NCI-H1048 (cell line): ENCODE measurements at places on chromosomes 12 and 14.
A peak's percentile ranks its signal among the peaks of the same experiment; 100 is the strongest.

GRCh38 chr14:53350866-53351265 lies 197.7 kb upstream of the DDHD1 start:
- no peak for DNase-seq

DNA sequence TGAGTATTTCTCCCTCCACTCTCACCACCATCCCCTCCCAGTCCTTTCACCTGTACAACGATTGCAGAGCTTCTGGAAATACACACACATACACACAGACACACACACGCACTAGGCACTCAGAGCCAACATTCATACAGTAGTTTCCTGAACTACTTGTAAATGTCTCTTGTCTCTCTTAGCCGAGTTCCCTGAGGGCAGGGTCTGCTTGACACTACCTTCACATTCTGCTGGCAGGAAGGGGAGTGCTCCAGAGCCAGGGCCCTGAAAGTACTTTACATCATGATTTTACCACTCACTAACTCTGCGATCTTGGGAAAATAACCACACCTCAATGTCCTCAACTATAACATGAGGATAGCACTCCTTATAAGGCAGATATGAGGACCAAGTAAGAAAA lies 82.7 kb downstream of the GAS2L3 start:
- no peak for DNase-seq

DNA sequence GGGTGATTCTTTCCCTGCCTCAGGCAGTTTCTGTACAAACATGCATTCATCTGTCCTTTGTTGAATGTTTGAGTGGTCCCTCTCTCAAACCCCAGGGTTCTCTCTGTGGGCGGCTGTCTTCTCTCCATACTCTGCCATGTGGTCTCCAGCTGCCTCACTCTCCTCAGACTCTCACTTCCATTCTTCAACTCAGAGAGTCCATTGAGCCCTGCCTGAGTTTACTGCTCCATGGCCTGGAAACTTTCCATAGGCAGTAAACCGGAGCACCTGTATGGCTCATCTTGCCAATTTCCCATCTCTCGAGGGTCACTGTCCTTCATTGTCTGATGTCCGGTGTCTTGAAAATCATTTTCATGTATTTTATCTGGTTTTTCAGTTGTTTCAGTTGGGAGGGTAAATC lies 11.3 kb downstream of the C14orf132 start:
- no peak for DNase-seq

- no peak for DNase-seq
Observed at GRCh38 chr12:95790033-95790916, at the start of gene NTN4. NTN4 (minus strand) TSS chr12:95790764; CDS start chr12:95790309, 455 bp downstream.

- no peak for DNase-seq
Observed at GRCh38 chr14:19949218-19949617, 18.5 kb downstream of the OR4K1 start.

- no peak for DNase-seq
Observed at GRCh38 chr12:113103756-113104450, 31.7 kb downstream of the RASAL1 start.

DNA sequence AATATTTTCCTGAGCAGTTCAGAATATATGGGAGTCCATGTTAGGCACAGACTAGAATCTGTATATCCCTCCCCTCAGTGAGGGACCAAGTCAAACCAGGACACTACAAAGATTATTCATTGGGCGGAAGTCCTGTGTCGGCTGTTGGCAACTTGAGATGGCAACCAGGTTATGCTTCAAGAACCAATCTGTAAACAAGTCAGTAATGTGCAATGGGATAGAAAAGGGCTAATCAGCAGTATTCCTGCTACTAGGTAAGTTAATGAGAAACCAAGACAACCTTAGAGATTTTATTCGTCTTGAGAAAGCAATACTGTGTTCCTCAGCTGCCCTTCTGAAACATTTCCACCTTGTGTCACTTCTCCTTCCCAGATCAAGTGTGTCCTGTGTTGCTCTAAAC lies 26.4 kb downstream of the ARG2 start:
- no peak for DNase-seq

GRCh38 chr14:30225176-30225575 lies 297.5 kb upstream of the PRKD1 start:
- DNase-seq, result no peak

DNA sequence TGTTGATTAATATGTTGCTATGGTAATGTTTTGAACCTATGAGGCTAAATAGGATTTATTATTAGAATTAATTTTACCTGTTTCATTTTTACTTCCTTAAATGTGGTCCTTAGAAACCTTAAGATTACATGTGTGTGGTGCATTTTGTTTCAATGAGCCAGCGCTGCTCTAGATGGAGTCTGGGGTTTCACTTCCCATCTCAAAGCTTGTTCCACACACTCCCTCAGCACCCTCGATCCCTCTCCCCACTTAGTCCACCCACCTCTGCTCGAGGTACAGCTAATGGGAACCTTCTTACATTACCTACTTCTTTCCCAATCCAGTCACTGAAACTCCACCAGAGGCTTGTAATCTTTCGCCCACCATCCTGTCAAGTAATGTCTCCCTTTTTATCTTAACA lies 205.2 kb downstream of the PAX9 start:
- no peak for DNase-seq

DNA sequence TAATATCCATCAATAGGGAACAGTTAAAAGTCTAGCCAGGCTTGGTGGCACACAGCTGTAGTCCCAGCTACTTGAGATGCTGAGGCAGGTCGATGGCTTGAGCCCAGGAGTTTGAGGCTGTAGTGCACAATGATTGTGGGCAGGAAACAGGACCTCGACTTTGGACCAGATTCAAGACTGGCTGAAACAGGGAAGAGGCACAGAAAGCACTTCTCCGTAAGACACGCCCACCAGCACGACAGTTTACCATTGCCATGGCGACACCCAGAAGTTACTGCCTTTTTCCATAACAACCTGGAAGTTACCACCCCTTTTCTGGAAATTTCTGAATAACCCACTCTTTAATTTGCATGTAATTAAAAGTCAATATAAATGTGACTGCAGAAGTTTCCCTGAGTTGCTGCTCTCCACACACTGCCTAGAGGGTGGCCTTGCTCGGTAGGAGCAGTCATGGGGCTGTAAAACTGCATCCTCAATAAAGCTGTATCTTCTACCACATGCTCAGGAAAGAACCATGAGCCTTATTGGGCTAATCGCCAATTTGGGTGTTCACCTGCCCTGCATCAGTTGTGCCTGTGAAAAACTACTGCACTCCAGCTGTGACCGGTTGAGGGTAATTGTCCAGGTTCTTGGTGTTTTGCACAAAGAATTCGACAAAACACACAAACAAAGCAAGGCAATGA lies 4.6 kb upstream of the LRRC23 start:
- DNase-seq, result peak; percentile 68

DNA sequence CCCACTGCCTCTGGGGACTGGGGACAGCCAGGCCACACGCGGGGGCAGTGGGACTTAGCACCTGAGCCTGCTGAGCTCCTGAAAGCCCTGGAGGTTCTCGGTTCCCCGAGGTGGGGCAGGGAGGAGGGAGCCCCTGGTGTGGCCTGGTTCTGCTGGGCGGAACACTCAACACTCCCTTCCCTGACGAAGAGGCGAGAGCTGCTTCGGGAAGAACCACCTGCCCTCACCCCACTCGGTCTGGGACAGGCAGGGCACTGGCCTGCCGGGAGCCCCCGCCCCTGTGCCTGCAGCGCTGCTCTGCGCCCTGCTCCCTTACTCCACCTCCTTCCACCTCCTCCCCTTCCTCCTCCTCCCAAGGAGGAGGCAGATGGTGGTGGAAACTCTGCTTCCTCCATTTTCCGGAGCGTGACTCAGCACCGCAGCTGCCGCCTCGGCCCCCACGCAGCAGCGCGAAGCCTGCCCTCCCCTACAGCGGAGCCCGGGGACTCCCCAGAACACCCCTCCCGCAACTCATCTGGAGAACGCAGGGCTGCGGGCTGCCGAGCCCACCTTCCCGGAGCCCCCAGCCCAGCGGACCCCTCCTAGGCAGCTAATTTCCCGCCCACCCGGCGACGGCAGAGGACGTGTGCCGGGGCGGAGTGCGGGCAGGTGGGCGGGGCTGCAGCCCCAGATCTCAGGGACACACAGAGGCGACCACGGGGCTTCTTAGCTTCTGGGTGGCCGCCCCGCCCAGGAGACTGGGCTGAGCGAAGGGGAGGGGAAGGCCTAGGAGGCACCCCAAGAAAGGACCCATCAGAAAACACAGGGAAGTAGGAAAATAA lies 11.7 kb upstream of the INF2 start:
- no peak for DNase-seq

- DNase-seq, result no peak
Observed at GRCh38 chr14:21990116-21990515, 316.5 kb upstream of the OR4E1 start.

DNA sequence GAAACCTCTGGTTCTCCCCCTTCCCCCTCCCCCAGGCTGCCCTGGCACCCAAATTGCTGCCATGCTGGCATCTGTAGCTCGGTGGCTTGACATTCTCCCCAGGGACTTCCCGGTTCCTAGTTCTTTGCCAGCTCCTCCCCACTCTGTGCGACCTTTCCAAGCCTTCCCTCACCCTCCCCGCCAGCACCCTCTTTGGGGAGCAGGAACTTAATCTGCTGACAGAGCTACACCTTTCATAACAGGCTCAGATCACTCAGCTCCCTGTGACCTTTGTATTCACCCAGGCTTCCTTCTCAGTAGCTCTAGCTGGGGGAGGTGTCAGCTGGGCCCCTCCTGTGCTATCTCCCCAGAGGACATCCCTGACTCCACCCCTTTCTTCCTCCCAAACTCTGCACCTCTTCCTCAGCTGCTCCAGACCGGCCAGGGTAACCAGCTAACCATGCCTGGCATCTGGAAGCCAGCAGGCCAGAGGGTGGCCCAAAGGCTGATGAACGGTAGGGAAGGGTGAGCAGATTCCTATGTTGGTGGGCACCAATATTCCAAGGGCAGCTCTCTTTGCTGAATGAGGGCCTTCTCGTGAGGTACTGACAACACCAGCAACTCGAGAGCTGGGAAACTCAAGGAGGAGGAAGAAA lies 1.8 kb upstream of the COX14 start:
- DNase-seq, result no peak

- no peak for DNase-seq
Observed at GRCh38 chr12:122185079-122185478, 2.2 kb downstream of the LRRC43 start.

DNA sequence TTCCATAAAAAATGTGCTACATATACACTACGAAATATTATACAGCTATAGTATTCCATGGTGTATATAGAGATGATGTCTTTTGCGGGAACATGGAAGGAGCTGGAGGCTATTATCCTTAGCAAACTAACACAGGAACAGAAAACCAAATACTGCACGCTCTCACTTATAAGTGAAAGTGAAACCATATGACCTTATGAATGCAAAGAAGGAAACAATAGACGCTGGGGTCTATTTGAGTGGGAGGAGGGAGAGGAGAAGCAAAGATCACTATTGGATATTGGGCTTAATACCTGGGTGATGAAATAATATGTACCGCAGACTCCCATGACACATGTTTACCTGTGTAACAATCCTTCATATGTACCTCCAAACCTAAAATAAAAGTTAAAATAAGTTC lies 142.8 kb downstream of the LRFN5 start:
- no peak for DNase-seq

GRCh38 chr14:59013672-59014298 lies 174.7 kb upstream of the DAAM1 start:
- no peak for DNase-seq

- no peak for DNase-seq
Observed at GRCh38 chr12:1013618-1014489, 22.8 kb downstream of the ERC1 start.

- no peak for DNase-seq
Observed at GRCh38 chr12:81588235-81589008, 170.7 kb downstream of the PPFIA2 start.

GRCh38 chr14:42047421-42048055 lies 440.9 kb downstream of the LRFN5 start:
- no peak for DNase-seq

DNA sequence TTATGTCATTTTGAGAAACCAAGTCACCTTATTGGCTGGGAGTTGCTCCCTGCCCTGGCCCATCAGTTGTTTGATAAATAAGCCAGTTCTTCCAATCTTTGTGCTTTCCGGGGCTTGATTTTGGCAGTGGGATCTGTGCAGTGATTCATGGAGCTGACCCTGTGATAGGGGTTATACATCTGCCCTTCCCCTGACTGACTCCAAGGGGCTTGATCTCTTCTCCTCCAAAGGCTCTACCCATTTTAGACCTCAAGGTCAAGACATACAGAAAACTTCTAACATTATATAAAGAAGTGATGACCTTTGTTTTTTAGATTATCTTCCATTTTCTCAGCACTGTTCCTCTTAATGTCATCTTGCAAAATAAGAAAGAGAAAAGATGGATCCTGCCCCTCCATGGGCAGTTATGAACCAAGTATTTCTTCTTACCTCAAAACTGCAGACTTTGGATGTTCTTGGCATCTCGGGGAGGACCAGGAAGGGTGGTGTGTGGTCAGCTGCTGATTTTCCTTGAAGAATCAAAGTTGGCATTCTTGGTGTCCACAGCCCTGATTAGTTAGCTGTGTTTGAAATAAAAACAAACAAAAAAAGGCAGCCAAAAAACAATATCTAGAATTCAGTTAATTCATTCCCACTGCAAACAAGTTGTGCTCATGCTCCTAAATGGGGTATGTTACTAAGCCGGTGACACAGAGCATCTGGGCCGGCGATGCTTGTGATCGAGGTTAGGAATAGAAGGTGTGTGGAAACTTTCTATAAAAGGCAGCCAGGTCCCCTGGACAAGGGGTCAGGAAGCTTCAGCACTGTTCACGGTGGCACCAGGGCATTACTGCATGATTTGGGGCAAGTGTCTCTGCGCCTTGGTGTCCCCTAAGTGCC lies 120.2 kb downstream of the SAMD4A start:
- no peak for DNase-seq

GRCh38 chr12:80763874-80764273 lies 47.2 kb downstream of the MYF5 start:
- peak; percentile 13 for DNase-seq

DNA sequence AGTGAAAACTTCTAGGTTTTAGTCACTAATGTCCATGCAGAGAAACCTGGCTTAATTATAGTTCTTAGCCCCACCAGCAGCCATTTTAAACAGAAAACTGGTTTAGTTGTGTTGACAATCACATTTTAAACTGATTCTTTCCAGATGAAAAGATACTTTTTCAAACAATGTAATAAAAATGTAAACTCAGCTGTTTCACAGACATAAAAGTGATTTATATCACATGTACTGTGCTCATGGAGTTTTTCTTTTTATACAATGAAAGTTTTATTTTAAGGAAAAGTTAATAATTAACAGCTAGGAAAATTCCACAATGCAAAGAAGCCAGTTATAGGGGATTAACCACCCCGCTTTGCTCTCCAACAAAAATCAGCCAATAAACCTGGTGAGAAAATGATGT lies 129.7 kb downstream of the PAX9 start:
- DNase-seq, result no peak

- no peak for DNase-seq
Observed at GRCh38 chr12:130031571-130032189, 127.9 kb upstream of the TMEM132D start.
